ENCODE measurements at places on chromosomes 16 and 17.

GRCh38 chr17:31697838-31698237 lies 161.2 kb downstream of the COPRS start:
- no peak for DNase-seq

DNA sequence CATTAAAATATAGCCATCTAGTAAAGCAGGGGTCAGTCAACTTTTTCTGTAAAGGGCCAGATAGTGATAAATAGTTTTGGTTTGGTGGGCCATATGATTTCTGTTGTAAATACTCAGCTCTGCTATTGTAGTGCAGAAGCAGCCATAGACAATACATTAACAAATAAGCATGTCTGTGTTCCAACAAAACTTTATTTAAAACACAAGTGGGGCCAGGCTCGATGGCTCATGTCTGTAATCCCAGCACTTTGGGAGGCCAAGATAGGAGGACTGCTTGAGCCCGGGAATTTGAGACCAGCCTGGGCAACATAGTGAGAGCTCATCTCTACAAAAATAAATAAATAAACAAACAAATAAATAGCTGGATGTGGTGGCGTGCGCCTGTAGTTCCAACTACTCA lies 60.8 kb upstream of the TANC2 start:
- DNase-seq: no peak

GRCh38 chr17:36920032-36921005 lies 17.0 kb upstream of the LHX1 start:
- peak; percentile 61 for DNase-seq

DNA sequence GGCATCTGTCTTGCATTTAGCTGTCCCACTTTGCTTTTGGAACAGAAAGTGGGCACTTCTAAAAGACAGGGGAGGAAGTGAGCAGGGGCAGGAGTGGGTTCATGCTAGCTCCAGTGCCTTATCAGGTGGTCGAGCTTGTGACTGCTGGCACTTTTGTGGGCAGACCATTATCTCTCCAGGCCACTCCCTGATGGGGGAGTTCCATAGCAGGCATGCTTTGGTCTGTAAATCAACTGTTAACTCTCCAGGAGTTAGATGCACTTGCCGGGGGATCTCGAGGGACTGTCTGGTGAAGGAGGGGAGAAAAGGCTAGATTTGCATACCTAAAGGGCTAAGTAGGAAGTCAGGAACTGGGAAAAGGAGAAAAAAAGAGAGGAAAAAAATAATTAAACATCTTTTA lies 9.3 kb upstream of the CARD14 start:
- DNase-seq: no peak

DNA sequence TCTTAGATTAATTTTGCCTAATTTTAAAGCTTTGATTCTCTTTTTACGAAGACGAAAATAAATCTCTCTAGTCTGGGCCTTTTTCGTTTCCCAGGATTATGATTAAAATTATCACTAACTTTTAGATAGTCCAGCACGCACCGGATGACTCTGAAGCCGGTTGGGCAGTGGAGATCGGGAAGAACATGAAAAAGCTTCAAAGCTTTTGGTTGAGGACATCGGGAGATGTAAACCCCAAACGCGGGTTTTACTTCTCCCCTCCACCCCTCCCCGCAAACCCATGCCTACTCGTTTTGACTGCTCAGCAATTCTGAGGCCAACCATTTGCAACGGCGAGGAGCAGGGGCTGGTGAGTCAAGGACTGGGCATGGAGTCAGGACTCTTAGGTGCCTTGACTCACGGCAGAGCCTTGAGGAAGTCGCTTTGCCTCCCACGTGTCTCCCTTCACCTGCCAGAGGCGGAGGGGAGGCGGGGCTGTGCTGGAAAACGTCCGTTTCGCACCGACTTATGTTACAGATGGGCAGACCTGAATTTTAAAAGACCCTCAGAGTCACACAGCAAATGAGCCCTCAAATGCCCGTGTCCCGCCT lies 989 bp upstream of the DUSP14 start:
- DNase-seq: peak; percentile 73
